Dermis blood vessel endothelial cell (primary cell): ENCODE measurements at places on chromosomes 1 and 21. TPM values are rescaled to one million over a fixed set of nuclear protein-coding genes. Genes with fewer than 3 reads are reported as not detected.

GRCh38 chr1:40385437-40386358 is 12.2 kb downstream of the SMAP2 start:
- no peak for DNase-seq

DNA sequence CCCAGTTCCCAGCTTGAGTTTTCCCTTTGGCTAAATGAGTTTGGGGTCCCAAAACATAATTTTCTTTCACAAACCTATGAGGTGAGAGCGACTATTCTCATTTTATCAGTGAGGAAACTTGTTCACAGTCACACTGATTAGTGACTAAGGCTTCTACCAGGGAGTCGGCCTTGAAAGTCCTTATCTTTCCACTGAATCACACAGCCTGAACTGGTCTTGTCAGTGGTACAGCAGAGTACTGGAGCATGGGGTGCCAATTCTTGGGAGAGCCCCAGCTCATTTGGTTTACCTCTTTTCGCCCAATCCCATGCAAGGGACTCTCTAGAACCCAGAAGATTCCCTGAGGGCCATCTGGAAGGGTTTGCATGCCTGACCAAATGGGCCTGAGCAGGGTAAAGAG is 16.9 kb downstream of the HSD3B2 start:
- no peak for DNase-seq

DNA sequence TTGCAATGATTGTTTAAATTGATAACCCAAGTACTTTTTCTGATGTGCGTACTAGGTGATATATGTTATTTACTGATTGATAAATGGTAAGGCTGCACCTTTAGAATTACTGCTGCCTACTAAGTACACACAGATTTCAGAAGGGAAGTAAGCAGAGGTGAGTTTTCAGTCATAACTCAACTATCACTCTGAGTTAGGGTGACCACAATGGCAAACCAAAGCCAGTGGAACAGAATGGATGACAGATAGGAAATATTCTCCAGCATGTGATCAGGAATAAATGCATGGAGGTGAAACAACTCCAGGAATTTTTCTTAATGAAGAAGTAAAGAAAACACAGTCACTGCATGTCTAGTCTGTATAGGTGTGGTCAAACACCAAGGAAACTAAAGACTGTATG is 7.5 kb upstream of the KCNJ15 start:
- DNase-seq = no peak

DNA sequence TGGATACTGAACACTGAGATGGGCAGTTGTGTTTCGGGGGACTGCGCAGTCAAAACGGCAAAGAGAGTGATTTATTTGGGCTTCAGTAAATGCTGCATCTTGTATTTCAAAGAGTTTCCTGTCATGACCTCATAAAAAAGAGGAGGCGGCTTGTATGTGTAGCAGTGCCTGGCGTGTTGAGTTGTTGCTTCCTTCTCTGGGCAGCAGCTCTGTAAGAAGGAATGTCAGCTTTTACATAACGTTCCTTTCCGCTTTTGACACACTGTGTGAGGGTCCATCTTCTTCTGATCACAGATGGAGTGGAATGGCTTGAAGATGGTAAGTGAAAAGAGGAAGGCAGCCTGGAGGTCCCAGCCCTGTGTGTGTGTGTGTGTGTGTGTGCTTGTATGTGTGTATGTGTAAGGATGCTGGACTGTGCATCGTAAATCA is 941 bp downstream of the ELAVL4 start:
- DNase-seq = no peak

MT1HL1 gene
- total RNA-seq = not detected in 2 replicates

SOX13 gene
- total RNA-seq = 15.3 and 23.0 TPM in 2 replicates

GRCh38 chr1:199976496-199977144 is 50.9 kb upstream of the NR5A2 start:
- no peak for DNase-seq

- no peak for DNase-seq
Observed at GRCh38 chr1:231676487-231676886, 49.9 kb downstream of the DISC1 start.

GRCh38 chr1:64220241-64220640 is 16.8 kb downstream of the UBE2U start:
- no peak for DNase-seq

HTR6 gene
- not detected in 2 replicates for total RNA-seq

GFI1 gene
- under 0.01 TPM in 1 of 2 replicates, not detected in the other for total RNA-seq

FBXO2 gene
- total RNA-seq = 1.7 and 1.9 TPM in 2 replicates

TBX15 gene
- total RNA-seq = not detected in 2 replicates

DNA sequence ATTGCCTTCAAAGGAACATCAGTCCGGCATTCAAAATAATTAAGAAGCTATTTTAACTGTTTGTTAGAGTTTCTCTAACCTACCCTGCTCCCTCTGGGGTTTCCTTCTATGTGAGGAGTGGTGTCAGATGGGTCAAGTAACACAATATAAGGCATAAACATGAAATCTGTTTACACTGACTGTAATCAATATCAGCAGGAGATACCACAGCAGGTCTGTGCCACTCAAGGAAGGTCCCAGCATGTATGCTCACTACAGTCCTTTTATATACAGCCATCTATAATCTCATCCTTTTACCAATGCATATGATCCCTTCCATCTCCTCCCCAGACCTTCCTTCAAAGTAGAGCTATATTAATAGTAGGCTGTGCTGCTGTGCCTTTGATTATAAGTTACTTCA is 25.4 kb downstream of the EEIG2 start:
- no peak for DNase-seq

DNA sequence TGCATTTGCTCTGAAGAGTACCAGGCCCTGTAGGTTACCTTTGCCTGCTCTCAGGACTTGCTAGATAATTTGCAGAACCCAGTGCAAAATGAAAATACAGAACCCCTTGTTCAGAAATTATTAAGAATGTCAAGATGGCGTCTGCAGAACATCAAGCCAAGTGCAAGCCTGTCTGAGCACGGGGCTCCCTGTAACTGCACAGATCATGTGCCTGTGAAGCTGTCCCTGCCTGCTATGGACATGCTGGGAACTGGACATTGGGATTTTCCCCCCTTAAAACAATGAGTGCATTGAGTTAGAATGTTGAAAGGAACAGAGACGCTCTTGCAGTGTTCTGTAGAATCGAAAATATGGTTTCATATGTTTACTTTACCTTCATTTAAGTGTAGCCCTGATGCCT is 2.9 kb downstream of the CLDN14 start:
- DNase-seq = no peak

DNA sequence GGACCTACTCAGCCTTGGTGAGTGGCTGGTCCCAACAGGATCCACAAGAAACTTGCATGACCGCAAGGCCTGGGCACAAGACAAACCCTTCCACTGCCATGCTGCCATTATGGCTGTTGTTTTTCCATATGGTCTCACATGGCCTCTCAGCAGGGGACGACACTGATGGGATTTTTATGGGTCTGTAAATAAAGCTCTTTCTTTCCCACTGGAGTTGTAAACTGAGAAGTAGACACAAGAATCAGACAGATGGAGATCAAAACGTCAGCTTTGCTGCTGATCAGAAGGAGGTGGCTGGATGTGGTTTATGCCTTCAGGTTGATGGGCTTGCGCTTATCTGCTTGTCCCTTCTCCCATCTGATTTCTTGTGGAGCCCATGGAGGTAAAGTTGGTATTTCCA is 138.1 kb upstream of the KCNJ6 start:
- no peak for DNase-seq

DNA sequence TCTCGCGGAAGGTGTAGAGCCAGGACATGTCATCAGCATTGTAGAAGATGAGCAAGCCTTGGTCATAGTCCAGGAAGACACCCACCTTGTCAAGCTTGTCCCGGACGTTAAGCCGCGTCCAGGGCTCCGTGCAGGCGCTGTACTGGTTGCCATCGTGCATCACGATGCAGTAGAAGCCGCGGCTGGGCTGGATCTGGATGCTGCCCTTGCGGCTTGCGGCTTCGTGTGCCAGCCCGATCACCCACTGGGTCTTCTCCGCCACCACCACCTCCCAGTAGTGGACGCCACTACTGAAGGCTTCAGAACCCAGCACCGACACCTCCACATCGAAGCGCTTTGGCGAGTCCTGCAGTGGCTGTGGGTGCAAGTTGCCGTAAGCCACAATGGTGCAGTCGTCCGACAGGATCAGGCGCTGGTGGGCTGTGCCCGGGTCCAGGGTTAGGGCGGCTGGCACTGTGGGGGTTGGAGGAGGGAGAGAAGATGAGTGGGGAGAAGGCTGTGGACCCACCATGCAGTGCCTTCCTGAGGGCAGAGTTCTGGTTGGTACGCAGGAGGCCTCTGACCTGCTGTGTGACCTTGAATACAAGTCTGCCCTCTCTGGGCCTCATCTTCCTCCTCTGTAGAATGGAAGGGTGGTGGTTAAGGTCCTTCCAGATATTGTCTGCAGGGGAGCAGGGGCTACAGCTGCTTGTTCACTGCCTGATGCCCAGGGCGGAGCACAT is 34.4 kb downstream of the TRIM62 start:
- DNase-seq = no peak

GRCh38 chr1:40868051-40868723 is 6.0 kb upstream of the CITED4 start:
- peak; percentile 73 for DNase-seq

DNA sequence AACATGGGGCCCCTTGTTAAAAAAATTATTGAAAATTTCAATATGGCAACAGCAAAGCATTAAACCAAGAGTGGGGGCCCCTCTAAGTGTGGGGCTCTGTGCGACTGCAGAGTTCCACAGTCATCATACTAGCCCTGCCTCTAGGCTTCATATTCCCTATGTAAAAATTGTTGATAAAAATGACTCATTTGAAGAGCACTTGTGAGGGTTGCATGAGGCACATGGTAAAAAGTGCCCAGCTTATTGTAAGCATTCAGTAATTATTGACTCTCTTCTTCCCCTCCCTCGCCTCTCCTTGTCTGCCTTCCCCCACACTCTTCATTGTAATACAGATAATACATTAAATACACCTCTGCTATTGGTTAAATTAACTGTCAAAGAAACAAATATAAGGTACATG is 86.7 kb upstream of the PTBP2 start:
- no peak for DNase-seq

- peak; percentile 81 for DNase-seq
Observed at GRCh38 chr21:38474124-38474523, 24.2 kb downstream of the ERG start.

DNA sequence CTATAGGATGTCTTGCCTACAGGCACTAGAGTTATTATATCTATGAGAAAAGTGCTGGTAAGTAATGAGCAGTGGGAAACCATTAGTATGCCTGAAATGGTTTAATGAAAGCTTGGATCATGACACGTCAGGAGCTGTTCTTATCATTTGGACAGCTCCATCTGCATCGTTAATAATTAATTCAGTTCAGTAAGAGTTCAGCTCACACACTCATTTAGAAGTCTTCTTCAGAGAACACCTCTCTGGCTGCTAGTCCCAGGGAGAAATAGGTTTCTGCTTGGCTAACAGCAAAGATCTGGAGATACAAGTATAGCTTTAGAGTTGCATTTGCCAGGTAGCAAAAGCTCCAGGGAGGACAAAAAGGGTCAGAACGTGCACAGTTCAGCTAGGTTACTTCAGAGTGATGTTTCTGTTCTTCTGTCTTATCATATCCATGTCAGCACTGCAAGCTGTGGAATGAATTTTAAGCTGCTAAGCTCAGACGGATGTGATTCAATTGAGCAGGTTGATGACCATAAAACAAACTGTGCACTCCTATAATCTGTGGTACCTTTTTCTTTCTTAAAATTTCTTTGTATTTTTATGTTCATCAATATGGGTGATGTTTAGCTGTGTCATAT is 173.6 kb downstream of the ADGRL2 start:
- DNase-seq = no peak

SDE2 gene
- total RNA-seq = 23.9 and 32.5 TPM in 2 replicates

DNA sequence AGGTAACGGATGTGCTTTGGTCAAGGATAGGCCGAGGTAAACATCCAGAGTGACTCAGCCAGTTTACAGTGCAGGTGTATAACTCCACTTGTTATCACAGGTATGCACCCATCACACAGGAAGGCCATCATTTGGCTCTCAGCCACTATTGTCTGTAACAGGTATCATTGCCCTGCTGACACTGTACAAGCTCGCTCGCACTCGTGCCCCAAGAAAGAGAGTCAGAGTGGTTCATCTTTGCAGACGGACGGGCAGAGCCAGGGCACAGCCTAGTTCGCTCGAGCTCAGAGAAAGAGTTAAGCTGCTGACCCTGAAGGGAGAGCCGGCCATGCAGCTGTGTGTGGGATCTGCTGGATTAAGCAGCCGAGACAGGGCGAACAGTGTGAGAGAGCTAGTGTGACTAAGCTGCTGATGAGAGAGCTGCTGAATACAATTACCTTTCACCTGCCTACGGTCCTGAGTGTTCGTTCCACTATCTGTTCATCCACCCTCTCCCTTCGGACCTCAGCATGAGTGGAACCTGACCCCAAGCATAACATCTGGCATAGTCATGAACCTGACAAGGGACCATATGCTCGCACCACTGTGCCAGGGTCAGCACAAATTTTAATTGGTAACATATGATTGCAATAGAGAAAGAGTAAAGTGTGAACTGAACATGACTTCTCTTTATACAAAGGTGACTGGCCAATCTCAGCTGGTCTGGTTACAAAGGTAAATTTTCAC is 27.0 kb upstream of the LYPD8 start:
- DNase-seq = no peak

- no peak for DNase-seq
Observed at GRCh38 chr1:58726581-58726980, 26.7 kb upstream of the MYSM1 start.

DIPK1A gene
- total RNA-seq = 0.47 and 0.68 TPM in 2 replicates

DNA sequence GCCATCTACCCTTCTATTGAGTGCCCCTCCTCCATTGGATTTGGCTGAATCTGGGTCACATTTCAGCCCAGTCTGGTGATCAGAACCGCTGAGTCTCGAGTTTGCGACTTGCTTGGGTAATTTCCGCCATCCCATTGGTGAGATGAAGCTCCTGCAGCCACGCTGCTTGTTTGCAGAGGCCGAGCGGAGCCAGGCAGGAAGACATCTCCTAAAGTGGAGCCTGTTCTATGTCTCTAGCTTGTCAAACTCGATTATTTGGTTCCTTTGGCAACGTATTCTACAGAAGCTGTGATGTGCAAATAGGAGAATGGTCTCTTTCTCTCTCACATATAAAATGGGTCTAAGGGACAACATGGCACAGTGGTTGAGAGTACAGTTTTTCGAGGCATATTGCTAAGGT is 206.8 kb upstream of the PLXNA2 start:
- no peak for DNase-seq

DMBX1 gene
- not detected in 2 replicates for total RNA-seq

IL10RB gene
- total RNA-seq = 55.0 and 55.5 TPM in 2 replicates

LCE3D gene
- total RNA-seq = not detected in 2 replicates

MASP2 gene
- not detected in 2 replicates for total RNA-seq

DNA sequence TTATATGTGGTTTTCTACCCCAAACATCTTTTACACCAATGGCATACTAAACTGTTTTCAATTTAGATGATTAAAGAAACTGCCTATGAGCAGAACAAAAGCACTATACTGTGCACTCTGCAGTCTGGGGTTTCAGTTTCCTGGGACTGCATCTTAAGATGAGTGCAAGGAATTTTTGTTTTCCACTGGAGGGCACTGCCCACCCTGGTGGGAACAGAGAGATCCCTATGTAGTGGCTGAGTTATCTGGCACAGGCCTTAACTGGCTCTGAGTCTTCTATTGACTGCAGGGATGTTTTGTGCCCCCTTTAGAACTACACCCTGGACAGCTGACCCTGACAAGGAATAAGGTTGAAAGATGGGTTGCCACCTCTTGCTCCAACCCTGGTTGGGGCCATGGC is 12.0 kb downstream of the PROK1 start:
- peak; percentile 12 for DNase-seq

GRCh38 chr1:32992489-32993323 is 28.1 kb upstream of the RNF19B start:
- peak; percentile 72 for DNase-seq

FALEC gene
- not detected in 2 replicates for total RNA-seq
